ENCODE measurements at places on chromosomes 12 and 14.

DNA sequence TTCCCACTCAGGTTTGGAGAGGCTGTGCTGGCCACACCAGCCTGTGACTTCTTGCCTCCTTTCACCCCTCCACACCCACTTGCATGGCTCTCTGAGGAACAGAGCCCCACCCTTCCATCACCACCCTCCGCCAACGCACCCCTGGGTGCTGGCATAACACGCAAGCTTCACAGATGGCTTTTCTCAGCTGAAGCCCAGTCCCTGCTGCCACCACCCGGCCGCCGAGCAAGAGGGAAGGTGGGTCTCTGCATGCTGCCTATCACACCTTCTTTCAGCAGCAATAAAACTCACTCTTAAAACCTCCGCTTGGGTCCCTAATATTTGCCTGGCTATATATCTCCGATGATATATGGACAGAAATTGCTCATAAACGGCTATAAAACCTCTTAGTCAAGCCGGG is 41.6 kb downstream of the SMUG1 start:
- DNase-seq, result no peak

- no peak for DNase-seq
These were observed 16.3 kb downstream of the ALDH2 start for GRCh38 chr12:111783046-111783445.

DNA sequence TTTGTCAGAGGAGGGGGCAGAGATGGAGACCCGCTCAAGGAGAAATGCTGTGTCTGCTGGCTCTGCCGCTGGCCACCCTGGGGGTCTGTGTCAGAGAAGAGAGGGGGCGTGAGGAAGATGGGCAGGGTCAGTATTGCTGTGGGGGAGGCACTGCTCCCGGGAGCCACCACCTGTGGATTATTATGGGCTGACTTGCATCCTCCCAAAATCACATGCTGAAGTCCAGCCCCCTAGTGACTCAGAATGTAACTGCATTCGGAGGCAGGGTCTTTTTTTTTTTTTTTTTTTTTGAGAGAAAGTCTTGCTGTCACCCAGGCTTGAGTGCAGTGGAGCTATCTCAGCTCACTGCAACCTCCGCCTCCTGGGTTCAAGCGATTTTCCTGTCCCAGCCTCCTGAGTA is 12.3 kb downstream of the ABCD4 start:
- no peak for DNase-seq

- no peak for DNase-seq
These were observed 30.8 kb downstream of the LGMN start for GRCh38 chr14:92717571-92718042.

- no peak for DNase-seq
These were observed 786.8 kb upstream of the FBXO33 start for GRCh38 chr14:40219032-40219431.

DNA sequence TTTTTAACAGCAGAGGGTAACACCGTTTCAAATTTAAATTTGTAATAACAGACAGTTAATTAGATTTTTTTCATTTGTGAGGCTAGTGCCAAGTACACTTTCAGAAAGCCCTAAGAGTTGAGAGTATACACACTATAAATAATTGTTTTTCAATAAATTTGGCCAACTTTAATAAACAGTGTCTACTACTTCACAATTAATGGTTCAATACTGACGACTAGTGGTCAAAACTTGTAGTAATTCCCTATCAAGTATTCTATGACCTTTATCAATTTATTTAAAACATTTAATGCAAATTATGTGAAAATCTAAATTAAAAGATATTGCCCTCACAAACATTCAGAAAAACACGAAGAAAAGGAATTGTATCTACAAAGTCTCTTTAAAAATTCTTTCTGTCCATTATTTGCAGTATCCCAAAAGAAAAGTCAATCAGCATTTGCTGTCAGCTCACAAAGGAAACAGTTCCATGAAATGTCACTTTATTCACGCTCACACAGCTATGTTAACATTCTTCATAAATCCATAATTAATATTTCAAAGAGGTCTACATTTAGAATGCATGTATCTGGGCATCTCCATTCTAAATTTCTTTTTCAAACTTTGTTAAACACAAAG is 91.2 kb downstream of the CEP128 start:
- no peak for DNase-seq

GRCh38 chr14:50363714-50364111 is 33.0 kb downstream of the CDKL1 start:
- DNase-seq, result no peak

- no peak for DNase-seq
These were observed 377.1 kb upstream of the RGS6 start for GRCh38 chr14:71554959-71555612.

- peak; percentile 13 for DNase-seq
These were observed 79.2 kb upstream of the NCOR2 start for GRCh38 chr12:124646385-124647230.

GRCh38 chr14:75793806-75794205 is 132.8 kb downstream of the TTLL5 start:
- no peak for DNase-seq

- DNase-seq, result no peak
These were observed 160.7 kb downstream of the ETV6 start for GRCh38 chr12:11810206-11810545.

DNA sequence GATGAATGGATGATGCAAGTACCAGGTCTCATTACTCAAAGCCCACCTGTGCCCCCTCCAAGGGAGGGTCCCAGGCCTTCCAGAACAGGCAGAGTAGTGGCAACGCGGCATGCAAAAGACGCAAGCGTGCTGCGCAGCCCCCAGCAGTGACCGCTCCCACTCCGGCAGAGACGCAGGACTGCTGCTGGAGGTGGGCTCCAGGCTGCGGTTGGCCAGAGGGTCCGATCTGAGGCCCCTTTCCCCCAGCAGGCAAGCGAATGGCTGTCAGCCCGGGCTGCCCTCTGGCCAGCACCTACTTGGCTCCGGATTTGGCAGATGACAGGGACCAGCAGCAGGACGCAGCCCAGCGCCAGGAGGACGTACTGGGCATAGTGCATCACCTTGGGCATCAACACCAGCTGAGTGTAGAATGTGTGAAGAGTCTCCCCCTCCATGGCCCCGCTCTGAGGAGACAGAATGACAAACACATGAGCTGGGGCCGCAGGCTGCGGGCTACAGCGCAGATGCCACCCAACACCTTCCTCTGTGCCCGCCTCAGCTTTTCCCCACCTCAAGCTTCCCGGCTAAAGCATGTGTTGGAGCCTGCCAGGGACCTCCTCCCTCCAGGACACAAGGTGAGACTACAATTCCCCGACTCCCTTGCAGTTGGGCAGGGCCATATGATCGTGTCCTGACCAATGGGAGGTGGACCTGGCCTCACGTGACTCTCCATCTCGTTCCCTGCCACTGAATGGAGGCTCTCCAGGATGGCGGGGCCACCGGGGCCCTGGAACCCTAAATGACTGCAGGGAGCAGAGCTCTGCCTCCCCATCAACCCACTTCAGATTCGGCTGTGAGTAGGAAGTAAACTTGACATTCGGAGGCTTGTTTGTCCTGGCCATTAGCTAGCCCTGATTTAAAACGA is 77.4 kb downstream of the SCARB1 start:
- DNase-seq, result no peak

DNA sequence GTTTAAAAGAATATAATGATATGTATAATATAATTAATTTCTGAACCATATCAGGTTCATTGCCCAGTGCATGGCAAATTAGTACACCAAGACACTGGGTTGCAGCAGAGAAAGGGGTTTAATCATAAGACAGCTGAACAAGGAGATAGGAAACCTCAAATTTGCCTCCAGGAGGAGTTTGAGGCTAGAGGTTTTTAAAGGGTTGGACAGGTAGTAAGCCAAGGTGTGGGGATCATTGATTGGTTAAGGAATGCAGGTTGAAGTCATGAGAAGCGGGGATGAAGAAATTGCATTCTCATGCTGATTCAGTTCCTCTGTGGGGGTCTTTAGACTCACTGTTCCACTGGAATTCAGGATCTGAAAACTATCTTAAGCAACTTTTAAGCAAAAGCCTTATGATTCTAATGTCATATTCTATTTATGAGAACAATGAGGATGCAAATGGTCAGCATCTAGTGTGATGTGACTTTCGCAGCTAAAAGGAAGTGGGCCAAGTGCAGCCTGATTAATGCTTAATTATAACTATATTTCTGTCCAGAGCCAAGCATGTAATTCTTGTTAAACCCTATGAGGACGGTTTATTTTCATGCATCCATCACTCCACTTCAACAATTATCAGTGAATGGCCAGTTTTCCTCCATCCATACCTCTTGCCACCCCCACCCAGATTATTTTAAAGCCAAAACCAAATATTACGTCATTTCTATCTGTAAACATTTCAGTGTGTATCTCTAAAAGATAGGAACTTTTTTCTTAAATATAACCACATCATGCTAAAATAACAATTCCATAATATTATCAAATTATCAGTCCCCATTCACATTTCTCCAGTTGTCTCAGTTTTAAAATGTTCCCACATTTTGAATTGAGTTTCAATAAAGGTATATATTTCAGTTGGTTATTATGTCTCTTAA is 14.9 kb downstream of the RNF212B start:
- DNase-seq, result no peak

DNA sequence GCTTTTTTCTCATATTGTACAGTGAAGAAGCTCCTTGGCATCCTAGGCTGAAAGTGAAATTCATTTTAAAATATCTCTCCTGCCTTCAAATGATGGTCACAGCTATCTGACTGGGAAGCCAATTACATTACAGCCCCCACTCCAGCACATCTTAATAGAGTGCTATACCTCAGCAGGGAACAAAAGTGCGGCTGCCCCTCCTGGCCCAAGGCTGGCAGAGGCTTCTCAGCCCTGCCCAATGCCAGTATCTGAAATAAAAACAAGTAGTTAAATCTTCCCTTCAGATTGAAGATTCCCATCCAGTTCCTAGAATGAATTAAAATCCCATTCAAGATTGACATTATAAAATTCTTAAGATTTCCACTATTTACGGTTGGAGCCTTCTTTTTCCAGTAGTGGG is 54.9 kb upstream of the GNG2 start:
- no peak for DNase-seq

GRCh38 chr12:110501399-110501751 is 536 bp downstream of the VPS29 start:
- no peak for DNase-seq

DNA sequence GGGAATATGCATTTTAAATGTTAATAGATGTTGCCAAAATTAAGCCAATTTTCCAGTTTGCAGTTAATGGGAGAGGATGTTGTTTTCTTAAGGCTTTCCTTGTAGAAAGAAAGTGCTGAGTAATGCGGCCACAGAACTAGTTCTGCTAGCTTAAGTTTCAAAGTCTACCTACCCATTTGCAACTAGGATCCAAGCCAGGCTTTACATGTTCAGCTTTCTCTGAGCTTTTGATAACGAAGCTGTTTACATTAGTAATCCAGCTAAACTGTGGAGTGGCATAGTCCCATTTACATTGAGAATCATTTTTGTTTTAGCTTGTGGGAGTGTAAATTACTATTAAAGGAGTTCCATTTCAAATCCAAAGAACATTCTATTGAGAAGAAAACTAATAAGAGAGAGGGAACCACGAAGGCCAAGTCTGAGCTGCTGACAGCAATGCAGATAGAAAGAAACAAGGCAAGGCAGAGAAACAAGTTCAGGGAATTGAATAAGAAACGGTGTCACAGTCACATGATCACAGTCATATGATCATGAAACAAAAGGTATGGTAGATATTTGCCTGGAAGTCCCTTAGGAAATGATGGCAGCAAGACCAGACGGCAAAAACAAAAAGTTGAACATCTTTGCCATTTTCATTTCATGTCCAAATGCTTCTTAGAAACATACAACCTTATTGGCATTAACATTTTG is 274.9 kb downstream of the PAWR start:
- no peak for DNase-seq
